ENCODE measurements at places on chromosomes 11 and 22.

DNA sequence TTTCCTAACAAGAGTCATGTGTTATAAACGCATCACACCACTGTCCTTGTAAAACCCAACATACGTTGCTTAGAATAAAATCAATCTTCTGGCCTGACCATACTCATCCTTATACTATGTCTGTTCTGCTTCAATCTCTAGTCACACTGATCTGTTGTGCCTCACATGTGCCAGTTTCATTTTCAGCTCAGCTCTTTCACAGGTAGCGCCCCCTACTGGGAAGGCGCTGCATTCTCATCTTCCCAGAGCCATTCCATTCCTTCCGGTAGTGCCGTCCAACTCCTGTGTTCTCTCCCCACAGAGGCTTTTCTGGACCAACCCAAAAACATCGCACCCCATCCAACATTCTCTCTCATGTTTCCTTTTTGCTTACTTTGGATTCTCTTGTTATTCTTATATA lies 22.2 kb downstream of the CASP5 start:
- no peak for DNase-seq

DNA sequence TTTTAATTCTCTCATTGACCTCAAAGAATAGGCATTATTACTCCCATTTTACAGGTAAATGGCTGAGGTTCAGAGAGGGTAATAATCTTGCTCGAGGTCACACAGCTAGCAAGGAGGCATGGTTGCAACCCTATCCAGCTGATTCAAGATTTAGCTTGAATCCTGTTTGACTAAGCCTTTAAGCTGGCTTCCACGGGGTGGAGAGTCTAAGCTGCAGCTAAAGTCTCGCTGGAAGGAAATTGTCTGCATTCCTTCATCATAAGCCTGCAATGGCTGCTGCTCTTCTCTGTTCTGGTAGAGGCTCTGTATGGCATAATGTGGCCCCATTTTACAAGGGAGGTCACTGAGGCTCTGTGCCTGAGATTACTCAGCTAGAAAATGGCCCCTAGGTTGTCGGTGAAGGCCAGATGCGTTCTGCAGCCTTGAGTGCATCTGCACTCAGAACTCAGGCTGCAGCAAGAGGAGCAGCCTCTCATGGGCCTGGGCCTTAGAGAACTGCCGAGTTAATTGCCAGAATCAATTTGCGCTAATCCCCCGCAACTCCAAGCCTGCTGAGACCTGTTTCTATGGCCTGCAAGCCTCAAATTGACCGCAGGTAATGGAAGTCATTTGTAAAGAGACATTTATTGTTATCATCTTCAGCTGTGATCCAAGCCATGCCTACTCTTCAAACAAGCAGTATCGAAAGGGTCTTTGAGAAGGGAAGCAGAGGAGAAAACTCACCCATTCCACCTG lies 44.1 kb upstream of the SEZ6L start:
- no peak for DNase-seq

DNA sequence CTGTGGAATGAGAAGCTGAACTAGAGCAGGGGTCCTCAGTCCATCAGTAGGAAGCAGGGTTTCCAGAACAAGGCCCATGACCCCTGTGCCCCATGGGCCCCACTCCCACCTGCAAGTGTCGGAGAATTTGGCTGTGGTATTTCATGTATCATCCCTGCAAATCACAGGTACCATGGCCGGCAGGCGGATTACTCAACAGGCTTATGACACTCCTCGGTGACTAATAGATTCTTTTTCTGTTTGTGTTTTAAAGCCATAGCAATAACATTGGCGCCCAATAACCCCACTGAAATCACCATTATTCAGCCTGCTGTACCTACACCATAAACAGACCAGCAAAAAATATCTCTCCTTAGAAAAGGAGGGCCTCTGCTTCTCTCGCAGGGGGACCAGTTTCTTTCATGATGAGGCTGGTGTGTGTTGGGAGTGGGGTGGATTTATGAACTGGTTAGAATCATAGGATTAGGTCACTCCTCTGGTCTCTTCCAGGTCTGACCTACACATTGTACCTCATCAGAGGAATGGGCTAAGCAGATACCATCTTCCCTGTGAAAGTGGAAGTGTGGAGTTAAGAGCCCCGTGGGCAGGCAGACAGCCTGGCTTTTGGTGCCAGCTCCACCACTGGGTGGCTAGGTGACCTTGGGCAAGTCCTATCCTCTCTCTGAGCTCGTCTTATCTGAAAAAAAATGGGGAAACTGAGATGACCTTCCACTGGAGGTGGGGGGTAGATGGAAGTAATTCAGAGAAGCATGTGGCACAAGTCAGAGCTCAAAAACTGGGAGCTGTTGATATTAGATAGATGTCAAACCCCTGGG lies 60.2 kb upstream of the WNT11 start:
- DNase-seq = no peak

DNA sequence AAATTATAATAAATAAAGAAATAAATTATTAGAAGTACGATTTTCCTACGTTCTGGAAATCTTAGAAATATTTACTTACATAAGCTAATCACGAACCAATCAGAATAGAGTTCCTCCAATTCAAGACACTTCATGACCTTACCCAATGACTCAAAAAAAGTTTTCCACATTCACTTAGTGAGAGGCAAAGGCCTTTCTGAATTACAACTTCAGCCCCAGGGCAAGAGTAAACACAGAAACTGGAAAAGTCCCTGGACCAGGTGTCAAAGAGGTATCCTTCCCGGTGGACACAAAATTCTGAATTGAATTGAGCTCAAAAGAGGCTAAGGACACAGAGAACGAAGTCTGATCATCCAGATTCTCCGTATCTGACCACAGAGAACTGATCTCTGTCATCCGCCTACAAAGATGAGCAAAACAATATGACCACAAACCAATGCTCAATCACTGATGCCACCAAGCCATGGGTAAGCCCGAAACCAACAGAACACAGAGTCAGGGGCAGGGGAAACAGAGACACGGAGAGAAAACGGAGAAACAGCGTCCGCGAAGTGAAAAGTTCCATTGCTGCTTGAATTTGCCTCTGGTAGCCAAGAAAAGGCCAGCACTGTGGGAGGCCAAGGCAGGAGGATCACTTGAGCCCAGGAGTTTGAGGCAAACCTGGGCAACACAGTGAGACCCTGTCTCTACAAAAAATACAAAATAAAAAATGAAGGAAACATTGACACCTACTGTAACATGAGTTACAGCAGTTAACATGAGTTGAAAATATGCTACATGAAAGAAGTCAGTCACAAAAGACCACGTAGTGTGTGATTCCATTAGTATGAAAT lies 6.8 kb downstream of the BID start:
- DNase-seq = no peak

DNA sequence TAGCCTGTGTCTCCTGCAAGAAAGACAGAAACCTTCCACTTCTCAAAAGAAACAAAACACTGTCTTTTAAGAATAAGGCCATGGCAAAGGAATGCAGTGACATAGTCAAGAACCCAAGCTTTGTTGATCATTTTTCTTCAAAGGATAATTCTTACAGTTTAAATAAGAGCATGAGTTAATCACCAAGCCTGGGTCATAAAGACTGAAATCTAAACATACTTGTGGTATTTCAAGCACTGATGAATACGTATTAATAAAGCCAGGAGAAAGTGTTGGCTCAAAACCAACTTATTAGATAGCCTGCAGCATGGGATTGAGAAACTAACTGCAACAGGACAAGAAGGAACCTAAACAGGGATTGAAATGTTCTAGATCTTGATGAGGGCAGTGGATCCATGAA lies 143.3 kb upstream of the MTNR1B start:
- peak; percentile 77 for DNase-seq

- no peak for DNase-seq
Observed at GRCh38 chr11:120043328-120043945, 94.5 kb downstream of the TRIM29 start.

GRCh38 chr11:102760344-102761035 lies 19.9 kb downstream of the MMP10 start:
- peak; percentile 91 for DNase-seq

DNA sequence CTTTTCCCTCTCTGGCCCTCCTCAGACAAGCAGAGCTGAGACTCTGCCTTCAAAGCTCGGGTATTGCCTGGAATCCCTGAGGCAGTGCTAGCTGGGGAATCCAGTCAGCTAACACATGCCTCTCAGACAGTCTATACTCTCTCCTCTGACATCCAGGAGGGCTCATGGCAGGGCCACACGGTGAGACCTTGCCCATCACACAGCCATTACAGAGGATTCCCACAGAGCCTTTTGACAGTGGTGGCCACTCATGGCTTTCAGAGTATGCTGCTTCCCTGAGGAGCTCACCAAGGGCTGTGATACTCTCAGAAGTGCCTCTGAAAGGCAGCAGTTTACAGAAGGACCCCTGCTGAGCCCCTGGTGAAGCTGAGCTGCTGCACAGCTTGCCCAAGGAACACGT lies 165.3 kb downstream of the RRAS2 start:
- no peak for DNase-seq

- no peak for DNase-seq
Observed at GRCh38 chr11:115916608-115917007, 412.4 kb upstream of the CADM1 start.

- DNase-seq = no peak
Observed at GRCh38 chr22:24005201-24005600, at the start of gene GSTT4. Gene GSTT4, minus strand, starts transcription at chr22:24005453. Its CDS starts 97 bp downstream, at chr22:24005356.

- DNase-seq = no peak
Observed at GRCh38 chr22:44347080-44347479, 34.3 kb upstream of the SHISAL1 start.

GRCh38 chr11:92246630-92247029 lies 22.0 kb downstream of the FAT3 start:
- DNase-seq = no peak

- no peak for DNase-seq
Observed at GRCh38 chr11:11081288-11081687, 223.4 kb upstream of the ZBED5 start.

DNA sequence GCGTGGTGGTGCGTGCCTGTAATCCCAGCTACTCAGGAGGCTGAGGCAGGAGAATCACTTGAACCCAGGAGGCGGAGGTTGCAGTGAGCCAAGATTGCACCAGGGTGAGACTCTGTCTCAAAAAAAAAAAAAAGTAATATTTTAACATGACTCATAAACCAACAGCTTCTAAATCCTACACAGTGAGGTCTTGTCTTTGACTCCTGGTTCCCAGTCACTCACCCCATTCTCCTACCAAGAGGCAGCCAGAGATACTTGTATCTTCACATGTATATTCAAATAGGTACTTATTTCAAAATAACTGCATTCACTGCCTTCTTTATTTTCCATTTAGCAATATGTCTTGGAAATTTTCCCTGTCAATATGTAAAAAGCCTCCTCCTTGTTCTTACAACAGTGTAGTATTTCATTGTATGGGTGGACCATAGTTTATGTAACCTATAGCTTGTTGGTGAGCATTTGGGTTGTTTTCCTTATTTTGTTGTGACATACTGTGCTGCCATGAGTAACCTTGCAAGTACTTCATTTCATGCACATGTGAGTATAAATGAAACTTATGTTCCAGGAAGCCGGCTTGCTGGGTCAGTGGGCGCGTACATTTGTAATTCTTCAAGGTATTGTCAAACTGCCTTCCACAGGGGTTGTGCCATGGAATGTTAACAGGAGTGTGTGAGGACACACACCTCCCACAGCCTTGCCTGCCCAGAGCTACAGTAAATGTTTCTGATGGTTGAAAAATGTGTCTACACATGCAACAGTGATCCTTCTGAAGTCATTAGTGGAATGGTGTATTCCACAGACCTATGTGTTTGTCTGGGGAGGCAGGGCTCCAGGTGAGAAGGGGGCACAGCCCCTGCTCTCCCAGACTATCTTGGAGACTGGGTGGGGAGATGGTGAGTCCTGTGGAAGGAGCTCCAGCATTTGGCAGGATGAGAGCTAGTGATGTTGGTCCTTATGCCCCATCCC lies 47.9 kb downstream of the OSBP2 start:
- no peak for DNase-seq

DNA sequence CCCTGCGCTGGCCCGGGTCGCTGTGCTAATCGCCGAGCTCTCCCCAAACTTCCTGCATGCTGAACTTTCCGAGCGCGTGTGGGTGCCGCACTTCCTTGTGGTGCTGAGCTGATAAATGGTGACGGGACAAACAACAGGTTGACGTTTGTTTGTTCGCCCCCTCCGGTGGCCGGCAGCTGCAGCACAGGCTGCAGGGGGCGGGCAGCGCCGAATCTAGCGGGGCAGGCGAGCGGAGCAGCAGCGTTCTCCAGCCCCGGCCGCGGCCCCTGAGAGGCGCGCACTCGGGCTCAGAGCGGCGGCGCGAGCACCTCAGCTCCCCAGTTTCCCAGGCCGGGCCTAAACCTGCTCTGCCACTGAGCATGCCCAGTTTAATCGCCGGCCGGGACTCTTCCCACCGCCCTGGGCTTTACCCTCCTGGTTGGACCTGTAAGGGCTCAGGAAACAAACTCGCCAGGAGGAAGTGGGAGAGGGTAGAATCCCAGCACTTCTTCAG lies at the start of gene PDGFD:
TSS of gene PDGFD (minus strand) at position 120 of the 493 bp plus-strand sequence.
- DNase-seq = peak; percentile 42

DNA sequence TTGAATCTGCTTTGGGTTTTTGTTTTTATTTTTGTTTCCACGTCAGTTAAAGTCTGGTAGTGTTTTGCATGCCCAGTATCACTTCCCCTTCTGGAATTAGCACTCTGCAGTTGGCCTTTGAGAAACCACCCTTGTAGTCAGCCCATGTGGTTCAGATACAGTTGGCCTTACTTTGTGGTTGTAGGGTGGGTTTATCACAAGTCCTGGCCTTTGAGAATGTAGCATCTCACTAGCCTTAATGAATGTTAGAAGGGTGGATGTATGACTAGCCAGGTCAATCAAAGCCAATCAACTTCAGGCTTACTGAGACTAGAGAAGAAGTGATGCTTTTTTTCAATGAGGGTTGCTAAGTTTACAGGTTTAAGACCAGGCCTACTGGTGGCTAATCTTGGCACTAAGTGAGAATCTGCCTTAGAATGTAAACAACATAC lies 19.8 kb downstream of the ARL14EP start:
- no peak for DNase-seq

GRCh38 chr22:36386900-36387708 lies 663 bp downstream of the MYH9 start:
- no peak for DNase-seq

DNA sequence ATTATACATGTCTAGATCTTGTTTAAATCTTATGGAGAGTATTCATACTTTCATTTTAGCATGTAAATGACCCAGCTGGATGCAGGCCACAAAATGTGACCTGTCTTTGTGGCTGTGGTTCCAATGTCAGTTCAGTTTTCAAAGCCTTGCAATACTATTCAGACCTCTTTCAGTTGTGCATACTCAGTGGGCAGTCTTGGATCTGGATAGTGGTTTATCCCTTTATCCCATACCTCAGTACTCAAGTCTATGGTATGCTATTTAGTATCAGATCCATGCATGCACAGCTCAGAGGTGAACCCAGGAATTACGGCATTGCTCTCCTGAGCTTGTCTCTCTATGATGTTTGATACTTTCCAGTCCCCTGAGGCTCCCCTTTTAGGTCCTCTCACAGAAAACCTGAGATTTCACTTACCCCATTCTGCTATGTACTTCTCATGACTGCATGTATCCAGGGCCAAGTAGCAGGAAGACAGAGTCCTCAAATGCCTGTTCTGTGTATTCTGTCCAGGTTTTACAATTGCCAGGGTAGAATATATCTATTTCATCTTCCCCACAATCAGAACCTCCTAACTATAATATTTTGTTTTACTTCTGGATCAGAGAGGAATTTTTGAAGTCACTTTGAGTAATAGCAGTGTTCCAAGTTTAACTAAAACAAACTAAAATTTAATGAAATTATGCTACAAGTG lies 6.9 kb upstream of the P4HA3 start:
- DNase-seq = no peak

Measured in fibroblast of skin of left quadriceps (primary cell).